ENCODE measurements at places on chromosomes 3 and 15.

- no peak for DNase-seq
Observed at GRCh38 chr3:184776916-184777315, 35.0 kb upstream of the VPS8 start.

DNA sequence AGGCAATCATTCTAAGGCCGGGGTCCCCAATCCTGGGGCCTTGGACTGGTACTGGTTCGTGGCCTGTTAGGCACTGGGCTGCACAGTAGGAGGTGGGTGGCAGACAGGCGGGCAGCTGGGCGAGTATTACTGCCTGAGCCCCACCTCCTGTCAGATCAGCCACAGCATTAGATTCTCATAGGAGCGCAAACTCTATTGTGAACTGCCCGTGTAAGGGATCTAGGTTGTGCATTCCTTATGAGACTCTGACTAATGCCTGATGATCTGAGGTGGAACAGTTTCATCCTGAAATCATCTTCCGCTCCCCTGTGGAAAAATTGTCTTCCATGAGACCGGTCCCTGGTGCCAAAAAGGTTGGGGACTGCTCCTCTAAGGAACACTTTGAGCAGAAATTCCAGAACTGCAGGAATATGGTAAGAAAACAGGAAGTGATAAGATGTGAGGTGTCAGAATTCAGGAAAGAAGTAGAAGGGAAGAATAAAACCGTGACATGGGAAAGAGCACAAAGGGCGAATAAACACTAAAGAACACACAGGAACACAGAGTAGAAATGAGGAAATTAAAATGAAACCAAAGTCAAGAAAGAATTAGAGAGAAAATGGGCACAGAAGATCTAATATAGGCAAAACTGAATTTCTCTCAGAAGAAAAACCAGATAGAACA is 57.6 kb downstream of the PDCD6IP start:
- no peak for DNase-seq

GRCh38 chr3:169244119-169244864 is 419.2 kb downstream of the MECOM start:
- DNase-seq = no peak

- no peak for DNase-seq
Observed at GRCh38 chr3:162112719-162113118, 616.1 kb downstream of the OTOL1 start.

GRCh38 chr3:114308377-114308776 is 14.5 kb downstream of the TIGIT start:
- no peak for DNase-seq

GRCh38 chr3:131026321-131027151 is at the start of the genes ASTE1 and NEK11:
TSS of gene ASTE1 (minus strand) at chr3:131026825. CDS start at chr3:131025306, 1,519 bp downstream.
TSS of gene NEK11 (plus strand) at chr3:131026877. CDS start at chr3:131029709, 2,832 bp downstream.
- DNase-seq = peak; percentile 94

- DNase-seq = peak; percentile 63
Observed at GRCh38 chr15:44584162-44584749, 47.3 kb downstream of the EIF3J start.

- no peak for DNase-seq
Observed at GRCh38 chr3:54564374-54564925, 363.4 kb downstream of the LRTM1 start.

DNA sequence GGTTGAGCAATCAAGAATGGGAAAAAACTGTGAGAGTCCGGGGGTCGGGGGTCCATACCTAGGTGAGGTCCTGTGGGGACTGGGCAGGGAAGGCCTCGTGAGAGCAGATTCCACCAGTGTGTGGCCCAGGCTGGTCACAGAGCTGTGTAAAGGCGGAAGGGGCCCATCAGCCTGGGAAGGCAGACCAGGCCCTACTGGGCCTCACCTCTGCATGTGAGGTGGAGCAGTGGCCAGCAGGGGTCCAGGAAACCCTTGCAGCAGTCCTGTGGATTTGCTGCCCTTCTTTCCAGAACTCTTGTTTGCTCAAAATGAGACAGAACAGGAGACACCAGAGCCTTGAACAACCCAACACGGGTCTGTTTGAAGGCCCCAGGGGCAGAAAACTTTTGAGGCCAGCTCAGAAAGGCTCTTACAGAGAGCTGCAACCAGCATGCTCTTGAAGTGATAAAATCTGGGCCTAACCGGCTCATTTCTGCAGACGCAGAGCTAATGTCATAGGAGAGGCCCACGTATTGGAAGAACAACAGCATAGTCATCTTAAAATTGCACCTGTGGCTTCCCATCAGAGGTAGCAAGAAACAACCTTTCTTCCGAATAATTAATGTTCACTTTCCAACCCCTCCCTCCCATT is 30.3 kb upstream of the HHATL start:
- no peak for DNase-seq

GRCh38 chr3:82633319-82633718 is 871.9 kb upstream of the GBE1 start:
- no peak for DNase-seq
